ENCODE measurements at places on chromosomes 13 and 19.

DNA sequence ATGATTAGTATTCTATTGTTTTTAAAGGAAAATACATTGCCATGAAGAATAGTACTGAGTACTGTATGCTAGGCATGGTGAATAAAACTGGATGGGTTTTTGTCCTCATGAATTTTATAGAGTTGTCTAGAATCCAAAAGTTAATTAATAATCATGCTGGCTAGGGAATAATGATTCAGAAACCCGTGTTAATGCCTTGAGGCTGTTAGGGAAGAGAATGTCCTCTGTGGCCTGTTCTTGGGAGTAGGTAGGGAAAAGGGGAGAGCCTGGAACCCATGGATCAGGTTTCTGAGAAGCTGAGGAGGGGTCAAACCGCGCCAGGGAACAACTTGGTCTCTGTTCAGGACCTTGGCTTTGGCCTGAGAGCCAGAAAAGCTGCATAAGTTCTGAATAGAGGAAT, 1376.3 kb upstream of the SLC10A2 start:
- no peak for DNase-seq

DNA sequence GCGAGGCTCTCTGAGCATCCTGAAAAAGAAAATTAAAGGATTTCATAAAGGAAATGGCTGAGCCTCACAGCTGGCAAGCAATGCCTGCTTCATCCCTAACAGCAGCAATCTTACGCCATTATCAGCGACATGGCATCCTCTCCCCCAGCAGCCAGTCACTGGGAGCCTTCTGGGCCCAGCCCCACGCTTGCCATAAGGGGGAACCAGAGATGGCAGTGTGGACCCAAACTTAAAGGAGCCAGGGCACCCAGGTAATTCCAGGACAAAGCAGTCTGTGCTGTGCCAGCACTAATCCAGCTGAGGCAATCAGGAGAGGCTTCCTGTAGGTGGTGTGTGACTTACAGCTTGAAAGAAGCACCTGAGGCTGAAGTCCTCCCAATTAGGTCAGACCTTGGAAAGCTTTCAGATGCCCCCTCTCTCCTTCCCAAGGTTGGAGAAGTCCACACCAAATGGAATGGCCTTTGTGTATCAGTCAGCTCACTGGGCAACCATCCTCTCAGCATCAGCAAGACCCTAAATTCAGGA, 10.3 kb downstream of the VSTM2B start:
- DNase-seq: no peak

- DNase-seq: no peak
Measured at GRCh38 chr13:85031771-85032170, 767.4 kb downstream of the SLITRK6 start.

DNA sequence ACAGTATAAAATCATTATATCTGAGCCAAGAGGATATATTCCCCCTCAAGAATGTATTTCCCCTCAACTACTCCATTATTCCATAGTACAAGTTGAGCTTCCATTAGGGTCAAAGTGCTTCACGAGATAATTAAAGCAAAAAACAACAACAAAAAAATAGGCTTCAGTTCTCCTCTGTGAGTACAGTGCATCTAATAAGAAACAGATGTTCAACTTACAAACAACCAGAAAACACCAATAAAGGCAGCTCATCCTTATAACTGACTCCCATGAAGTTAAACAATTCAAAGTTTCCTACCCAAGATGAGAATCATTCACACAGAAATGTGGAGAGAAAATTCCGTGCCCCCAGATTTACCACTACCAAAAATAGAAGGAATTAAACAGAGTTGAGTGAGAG, 854.4 kb downstream of the PCDH9 start:
- no peak for DNase-seq

GRCh38 chr13:109273326-109273751, 513.0 kb downstream of the IRS2 start:
- DNase-seq: no peak

- DNase-seq: no peak
Measured at GRCh38 chr19:45812297-45812696, 2.8 kb downstream of the RSPH6A start.

DNA sequence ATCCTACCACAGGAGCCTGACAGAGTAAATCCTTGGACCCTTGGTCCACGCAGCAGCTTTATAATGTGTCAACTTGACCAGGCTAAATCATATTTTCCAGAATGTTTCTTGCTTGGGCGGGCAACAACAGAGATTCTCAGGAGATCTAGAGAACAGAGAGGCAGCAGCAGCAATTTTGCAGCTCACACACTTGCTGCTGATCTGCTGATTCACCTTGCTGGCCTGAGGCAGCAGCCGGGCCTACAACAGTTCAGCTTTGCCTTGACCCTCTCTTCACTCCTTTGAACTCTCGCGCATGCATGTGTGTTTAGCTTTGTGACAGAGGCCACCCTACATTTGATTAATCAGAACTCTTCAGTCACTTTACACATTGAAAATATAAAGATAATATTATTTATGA, 159.3 kb downstream of the UGGT2 start:
- DNase-seq: no peak

- DNase-seq: no peak
Measured at GRCh38 chr19:28498404-28498976, 714.5 kb downstream of the UQCRFS1 start.

GRCh38 chr13:99663185-99663825, 162.0 kb downstream of the TM9SF2 start:
- DNase-seq: no peak

DNA sequence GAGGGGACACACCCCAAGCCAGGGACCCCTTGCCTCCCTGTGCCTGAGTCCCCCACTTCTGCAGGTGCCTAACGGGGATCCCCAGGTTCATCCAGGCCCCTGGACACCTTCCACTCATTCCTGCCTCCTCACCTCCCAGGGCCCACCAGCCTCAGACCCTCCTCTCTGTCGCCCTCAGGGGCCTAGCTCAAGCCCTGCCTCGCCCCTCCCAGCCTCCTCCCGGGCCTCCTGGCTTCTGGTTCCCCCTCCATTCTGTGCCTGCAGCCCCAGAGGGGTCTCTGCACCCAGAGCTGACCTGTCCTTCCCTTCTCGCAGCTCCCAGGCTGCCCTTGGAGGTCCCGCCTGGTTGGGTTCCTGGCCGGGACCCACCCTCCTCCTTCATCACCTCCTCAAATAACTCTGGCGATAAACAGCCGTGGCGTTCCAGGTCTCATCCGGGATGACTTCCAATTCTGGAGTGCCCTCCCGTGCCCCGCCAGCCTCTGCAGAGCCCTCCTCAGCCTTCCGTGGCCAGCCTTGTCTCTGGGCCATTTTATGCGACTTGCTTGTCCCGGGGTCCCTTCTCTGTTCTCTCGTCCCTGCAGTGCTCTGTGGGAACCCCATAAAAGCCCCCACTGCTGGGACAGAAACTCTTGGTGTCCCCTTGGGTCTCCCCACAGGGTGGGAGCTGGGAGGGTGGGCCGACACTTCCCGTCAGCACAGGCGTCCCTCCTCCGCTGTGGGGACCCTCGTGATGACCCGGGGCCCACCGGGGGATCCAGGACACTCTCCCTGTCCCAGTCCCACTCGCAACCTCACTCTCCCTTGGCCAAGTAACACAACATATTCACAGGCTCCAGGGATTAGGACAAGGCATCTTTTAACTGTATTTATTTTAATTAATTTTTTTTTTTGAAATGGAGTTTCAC, 9.2 kb downstream of the JOSD2 start:
- DNase-seq: no peak

DNA sequence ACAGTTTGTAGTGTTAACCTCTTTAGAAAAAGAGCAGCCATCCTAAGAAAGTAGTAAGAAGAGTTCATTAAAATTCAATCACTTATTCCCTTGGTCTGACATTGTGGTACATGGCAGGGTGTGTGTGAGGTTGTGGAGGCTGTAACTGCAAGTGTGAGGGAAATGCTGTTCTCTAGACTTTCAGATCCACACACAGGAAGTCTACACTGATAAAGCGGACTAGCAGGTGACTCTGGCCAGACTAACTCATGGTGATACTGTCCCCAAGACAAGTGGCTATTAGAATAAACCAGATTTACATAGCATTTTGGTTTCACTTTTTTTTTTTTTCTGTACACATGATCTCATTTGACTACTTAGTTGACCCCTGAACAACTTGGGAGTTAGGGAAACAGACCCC, 10.0 kb downstream of the MTIF3 start:
- no peak for DNase-seq

- DNase-seq: no peak
Measured at GRCh38 chr13:74675182-74675581, 541.0 kb upstream of the KLF12 start.

DNA sequence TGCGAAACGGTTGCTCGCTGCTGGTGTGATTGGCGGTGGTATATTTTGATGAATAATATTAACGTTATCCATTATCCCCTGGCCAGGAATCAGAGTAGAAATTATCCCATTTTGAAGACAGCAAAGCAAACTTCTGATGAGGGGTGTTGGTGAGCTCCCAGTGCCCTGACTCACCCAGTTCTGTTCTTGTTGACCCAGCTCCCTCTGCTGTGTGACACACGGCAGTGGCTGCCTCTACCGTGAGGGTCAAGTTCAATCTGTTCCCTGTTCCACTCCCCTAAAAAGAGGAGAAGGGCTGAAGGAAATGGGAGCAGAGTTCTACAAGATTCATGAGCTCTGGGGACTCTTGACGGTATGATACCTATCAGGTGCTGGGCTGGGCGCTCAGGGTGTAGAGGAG, 2.0 kb downstream of the CAMSAP3 start:
- DNase-seq: no peak

- no peak for DNase-seq
Measured at GRCh38 chr19:53808710-53809125, 15.4 kb downstream of the NLRP12 start.

DNA sequence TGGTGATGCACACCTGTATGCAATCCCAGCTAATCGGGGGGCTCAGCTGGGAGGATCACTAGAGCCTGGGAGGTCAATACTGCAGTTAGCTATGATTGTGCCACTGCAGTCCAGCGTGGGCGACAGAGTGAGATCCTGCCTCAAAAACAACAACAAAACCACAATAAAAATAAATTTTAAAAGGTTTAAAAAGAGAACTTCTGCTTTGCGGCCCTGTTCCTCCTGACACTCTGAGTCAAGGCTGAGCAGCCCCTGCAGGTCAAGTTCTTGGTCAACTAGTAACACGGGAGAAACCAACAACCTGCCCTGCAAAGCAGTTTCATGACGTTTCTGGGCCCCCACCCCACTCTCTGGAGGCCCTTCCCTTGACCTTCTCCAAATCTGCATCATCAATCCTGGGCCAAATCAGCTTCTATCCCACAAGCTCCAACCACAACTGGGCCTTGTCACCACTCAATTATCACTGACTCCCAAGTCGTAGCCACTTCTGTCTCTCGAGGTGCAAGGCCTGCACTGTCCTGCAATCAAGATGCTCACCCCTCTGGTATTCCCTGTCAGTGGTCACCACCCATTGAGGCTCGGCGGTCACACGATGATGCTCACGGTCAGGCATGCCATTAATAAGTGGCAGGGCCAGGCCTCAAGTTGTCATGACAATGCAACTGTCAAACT, 7.5 kb downstream of the ELAVL1 start:
- DNase-seq: no peak

- no peak for DNase-seq
Measured at GRCh38 chr19:31818798-31819105, 469.5 kb upstream of the TSHZ3 start.

GRCh38 chr19:970695-971094, 13.4 kb upstream of the WDR18 start:
- no peak for DNase-seq

DNA sequence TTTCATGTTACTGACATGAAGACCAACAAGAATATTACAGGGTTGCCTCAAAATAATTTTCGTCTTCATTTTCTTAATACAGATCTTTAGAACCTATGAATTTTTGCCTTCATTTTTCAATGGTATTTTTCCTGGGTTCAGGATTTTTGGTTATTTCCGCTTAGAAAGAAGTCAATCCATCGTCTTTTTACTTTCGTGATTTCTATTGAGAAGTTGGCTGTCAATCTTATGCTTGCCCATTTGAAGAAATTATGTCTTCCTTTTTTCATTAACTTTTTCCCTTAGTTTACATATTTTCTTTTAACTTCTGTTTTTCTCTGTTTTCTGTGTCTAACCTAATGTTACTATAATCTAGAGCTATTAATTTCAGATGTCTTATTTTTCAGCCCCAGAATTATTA, 868.9 kb upstream of the SLC10A2 start:
- DNase-seq: no peak

- DNase-seq: no peak
Measured at GRCh38 chr13:61700181-61700580, 284.5 kb upstream of the PCDH20 start.

DNA sequence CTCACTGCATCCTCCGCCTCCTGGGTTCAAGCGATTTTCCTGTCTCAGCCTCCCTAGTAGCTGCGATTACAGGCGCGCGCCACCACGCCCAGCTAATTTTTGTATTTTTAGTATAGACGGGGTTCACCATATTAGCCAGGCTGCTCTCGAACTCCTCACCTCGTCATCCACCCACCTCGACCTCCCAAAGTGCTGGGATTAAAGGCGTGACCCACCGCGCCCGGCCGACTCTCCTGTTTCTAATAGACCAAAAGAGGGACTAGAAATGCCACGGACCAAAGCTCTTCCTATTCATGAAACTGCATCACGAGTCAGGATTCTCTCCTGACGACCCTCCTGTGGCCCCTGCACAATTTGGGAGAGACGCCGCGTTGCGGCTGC, 563 bp downstream of the ZNF43 start:
- no peak for DNase-seq

DNA sequence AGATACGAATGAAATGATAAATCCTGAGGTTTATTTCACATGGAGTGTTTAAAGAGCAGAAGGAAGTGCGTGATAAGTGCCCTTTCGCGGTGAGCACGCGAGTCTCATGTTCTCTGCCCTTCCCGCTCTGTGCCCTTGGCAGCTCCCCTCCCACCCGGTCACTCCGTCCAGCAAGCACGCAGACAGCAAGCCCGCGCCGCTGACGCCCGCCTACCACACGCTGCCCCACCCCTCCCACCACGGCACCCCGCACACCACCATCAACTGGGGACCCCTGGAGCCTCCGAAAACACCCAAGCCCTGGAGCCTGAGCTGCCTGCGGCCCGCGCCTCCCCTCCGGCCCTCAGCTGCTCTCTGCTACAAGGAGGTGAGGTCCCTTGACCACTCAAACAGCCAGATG, 37.4 kb upstream of the TEX29 start:
- DNase-seq: no peak

DNA sequence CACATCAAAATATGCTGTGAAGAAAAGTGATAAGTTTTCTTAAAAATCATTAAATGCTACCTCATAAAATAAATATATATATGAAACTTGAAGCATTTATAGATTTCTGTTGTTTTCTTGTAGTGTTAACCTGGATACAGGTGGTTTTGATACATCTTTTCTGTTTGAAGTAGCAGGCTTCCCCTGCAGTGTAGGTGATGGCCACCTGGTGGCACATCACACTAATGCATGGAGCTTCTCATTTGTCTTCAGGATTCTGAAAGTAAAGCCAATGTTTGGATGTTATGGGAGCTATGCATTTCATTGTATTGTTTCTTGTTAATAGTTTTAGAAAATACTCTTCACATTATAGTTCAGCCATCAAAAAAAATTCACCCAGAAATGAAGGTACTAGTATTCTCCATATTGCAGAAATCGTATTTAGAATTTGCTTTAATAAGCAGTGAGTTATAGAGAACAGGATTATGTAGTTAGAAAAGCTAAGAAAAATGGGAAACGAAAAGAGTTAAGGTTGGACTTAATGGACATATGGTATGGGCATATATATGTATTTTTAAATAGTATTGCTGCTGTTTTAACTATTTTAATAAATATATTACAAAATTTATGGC, 18.7 kb downstream of the GPR180 start:
- DNase-seq: peak; percentile 4

Data from central memory CD4-positive, alpha-beta T cell (primary cell).